ENCODE measurements at places on chromosomes 3 and 15. TPM values are rescaled to one million over a fixed set of nuclear protein-coding genes. Genes with fewer than 3 reads are reported as not detected.

DNA sequence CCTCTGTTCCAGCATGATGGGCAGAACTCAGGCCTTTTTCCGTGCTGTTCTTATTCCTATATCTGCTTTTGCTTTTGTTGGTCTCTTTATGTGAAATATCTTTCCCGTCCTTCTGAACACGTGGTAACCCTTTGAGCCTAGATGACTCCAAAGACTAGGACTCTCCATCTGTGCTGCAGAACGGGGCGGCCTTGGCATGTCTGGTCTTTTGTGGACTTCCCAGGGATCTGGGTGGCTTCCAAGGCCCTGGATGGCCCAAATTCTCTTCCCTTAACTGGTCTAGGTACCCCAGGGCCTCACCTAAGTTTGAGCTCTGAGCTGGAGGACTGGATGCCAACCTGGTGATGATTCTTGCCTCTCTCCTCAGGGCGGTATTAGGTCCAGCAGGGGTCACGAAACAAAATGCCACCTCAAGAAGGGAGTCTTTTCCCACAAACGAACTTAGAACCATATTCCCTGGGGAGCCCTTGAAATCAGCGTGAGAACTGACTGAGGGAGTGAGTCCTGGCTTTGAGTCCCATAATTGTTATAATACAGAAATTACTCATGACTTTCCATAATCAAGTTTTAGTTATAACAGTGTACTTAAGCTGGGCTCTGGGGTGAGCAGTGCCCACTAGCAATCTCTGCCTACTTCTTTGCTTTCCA is 13.8 kb downstream of the TLNRD1 start:
- DNase-seq: no peak

DNA sequence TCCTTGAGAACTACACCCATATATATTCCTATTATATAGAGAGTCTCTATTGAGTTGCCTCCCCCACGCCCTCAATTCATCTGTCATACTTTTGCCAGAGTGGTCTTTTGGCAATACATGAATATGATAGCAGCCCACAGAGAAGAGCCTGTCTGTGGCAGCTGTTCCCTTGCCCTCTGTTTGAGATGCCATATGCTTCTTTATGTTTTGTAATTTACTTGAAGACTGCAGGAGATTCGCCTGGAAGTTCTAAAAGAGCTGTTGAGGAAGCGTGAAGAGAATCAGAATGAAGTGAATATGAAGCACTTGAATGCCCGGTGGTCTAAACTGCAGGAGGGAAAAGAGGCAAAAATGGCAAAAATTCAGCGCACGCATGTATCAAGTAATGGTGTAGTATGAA is 27.2 kb downstream of the CFAP91 start:
- no peak for DNase-seq

MYZAP gene
- total RNA-seq: not detected

GRCh38 chr3:186368176-186368575 is 6.1 kb upstream of the DGKG start:
- DNase-seq: no peak

EOMES gene
- total RNA-seq: 0.60 TPM

ALS2CL gene
- total RNA-seq: not detected

DNA sequence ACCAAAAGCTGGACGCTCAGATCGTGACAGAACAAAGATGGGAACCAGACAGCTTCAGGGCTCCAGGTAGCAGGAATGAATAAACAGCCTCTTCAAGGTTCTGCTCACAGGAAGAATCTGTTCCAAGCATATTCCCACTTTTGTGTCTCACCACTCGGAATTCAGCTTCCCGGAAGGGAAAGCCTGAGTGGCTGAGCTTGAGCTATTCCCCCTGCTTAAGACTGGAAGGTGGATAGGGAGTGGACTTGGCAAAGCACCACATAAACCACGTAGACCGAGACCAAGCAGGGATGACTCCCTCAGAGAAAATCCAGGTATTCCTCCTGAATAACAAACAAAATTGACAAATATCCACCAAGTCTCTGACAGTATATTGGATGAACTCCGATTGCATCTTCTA is 180.2 kb upstream of the NR2F2 start:
- DNase-seq: no peak

PLSCR5 gene
- total RNA-seq: not detected

DNA sequence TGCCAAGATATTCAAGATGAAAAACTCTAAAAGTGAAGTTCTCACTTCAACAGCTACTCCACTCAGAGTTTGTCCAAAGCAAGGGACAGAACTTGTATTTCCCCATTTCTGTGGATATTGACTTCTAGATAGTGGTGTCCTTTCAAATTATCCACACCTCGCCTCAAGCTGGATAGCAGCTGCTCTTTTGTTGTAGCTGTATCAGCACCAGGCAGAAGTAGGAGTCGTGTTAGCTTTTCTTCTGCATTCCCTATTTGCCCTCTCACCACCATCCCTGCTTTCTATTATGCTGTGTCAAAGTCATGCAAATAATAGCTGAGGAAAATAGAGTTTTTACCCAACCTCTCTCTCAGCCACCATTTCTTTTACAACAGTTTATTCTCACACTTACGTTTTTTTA is 303.8 kb downstream of the EPHA3 start:
- DNase-seq: no peak

SPRED1 gene
- 27.7 TPM for total RNA-seq

GRCh38 chr3:70980646-70981170 is 602.8 kb downstream of the FOXP1 start:
- DNase-seq: no peak

DNA sequence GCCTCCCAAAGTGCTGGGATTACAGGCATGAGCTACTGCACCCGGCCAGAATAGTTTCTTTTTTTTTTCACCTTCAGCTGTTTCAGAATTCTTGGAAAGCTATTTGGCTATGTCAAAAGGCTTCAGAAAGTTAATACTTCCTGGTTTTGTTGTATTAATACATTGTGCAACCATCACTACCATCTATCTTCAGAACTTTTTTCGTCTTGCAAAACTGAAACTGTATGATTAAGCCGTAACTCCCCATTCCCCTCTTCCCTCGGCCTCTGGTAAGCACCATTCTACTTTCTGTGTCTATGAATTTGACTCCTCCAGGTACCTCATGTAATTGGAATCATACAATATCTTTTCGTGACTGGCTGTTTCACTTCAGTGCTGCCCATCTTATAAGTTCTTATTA is 5.2 kb upstream of the NOX5 start:
- DNase-seq: no peak

MAP1A gene
- 1.8 TPM for total RNA-seq

- DNase-seq: no peak
Measured at GRCh38 chr3:197882586-197882985, 67.4 kb upstream of the RPL35A start.

- no peak for DNase-seq
Measured at GRCh38 chr3:46413951-46414350, 6.9 kb downstream of the CCRL2 start.

LDHAL6B gene
- not detected for total RNA-seq

DNA sequence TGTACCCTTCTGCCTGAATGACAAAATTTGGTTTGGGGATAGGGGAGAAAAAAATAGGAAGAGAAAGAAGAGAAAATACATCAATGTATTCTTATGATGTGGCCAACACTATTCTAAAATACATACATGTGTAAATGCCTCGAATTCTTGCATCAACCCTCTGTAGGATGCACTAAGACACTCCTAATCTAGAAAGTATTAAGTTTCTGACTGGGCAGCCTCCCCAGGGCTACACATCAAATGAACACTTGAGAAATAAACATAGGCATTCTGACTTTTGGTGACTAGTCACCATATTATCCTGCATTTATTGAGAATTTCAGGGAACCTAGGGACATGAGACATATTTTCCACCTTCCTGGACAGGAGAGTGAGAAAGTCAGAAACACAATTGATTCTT is 109.2 kb downstream of the CPNE4 start:
- no peak for DNase-seq

GRCh38 chr3:117618462-117618861 is 908.9 kb downstream of the TUSC7 start:
- DNase-seq: no peak

DNA sequence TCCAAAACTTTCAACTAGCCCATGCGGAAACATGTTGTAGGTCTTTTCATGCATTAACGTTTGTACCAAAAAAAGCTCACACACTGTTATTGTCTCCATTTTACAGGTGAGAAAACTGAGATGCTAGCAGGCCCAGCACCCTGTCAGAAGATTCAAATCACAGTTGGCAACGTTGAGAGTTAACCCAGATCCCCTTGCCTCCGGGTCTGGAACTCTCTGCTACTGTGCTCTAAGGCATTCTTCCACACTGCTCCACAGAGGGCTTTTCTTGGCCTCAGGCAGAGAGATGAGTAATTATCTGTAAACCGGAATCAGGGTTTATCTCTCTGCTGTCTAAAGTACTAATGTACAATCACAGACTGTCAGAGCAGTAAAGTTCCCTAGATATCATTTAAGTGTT is 186.0 kb upstream of the LPP start:
- peak; percentile 83 for DNase-seq

SEC11A gene
- total RNA-seq: 82.3 TPM

DNA sequence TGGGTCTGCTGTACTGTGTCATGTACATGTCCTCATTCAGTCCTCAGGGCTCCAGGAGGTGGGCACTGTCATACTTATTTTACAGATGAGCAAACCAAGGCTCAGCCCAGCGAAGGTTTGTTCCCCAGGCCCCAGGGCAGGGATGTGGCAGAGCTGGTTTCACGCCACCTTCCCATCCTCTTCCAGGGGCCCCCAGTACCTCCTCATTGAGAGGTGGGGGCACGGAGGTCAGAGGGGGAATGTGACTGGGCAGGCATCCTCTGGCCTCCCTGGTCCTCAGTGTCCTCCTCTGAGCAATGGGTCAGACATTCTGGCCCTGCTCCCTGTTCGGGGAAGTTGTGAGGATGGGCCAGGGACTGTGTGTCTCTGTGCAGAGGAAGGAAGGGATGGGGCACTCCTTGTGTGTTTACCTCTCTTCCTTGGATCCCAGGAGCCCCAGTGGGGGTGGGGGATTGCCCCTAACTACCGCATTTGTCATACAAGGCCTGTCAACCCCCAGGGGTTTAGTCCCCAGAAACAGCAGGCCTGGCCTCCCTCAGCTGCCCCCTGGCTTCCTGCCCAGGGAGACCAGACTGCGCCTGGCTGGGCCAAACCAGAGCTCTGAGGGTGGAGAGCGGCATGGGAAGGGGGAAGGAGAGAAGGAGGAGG is 65.9 kb upstream of the LCTL start:
- DNase-seq: no peak

PAK6 gene
- 0.45 TPM for total RNA-seq

SH2D7 gene
- not detected for total RNA-seq

PLA2G4B gene
- total RNA-seq: 6.1 TPM

MGLL gene
- 58.0 TPM for total RNA-seq

DNA sequence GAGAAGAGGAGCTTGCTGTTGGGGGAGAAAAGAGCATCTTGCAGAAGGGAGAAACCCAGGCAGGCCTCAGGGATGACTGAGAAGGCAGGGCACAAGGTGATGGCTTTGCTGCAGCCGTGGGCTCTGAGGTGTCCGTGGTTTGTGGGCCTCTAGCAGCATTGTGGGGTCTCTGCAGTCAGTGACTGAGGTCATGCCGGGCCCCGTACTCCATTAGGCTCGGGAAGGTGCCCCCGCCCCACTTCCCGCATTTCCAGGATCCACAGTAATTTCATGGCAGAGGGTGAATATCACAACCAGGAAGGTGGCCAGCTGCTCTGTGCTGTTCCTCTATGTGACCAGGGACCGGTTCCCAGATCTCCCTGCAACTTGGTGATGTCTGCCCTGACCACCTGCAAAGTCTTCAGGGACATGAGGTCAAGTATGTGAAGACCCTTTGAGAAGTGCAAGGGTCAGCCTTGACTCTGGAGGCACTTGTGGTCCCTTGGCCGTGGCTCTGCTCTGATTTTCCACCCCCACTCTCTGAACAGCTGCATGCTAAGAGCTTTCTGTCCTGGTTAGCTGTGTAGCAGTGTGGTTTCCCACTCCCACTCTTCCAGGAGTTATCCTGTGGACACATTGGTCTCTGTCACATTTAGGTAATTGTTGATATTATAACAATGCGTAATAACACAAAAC is 3.6 kb downstream of the KLF13 start:
- DNase-seq: no peak

GRCh38 chr3:50983887-50984286 is 309.2 kb downstream of the DOCK3 start:
- no peak for DNase-seq

TERC gene
- 1,851 TPM for total RNA-seq

- no peak for DNase-seq
Measured at GRCh38 chr3:135706758-135707375, 258.7 kb upstream of the PPP2R3A start.

- DNase-seq: no peak
Measured at GRCh38 chr15:76206325-76206976, 104.8 kb downstream of the ETFA start.

TEX55 gene
- not detected for total RNA-seq

GOLGA6A gene
- not detected for total RNA-seq

NR1I2 gene
- total RNA-seq: 3.8 TPM

DNA sequence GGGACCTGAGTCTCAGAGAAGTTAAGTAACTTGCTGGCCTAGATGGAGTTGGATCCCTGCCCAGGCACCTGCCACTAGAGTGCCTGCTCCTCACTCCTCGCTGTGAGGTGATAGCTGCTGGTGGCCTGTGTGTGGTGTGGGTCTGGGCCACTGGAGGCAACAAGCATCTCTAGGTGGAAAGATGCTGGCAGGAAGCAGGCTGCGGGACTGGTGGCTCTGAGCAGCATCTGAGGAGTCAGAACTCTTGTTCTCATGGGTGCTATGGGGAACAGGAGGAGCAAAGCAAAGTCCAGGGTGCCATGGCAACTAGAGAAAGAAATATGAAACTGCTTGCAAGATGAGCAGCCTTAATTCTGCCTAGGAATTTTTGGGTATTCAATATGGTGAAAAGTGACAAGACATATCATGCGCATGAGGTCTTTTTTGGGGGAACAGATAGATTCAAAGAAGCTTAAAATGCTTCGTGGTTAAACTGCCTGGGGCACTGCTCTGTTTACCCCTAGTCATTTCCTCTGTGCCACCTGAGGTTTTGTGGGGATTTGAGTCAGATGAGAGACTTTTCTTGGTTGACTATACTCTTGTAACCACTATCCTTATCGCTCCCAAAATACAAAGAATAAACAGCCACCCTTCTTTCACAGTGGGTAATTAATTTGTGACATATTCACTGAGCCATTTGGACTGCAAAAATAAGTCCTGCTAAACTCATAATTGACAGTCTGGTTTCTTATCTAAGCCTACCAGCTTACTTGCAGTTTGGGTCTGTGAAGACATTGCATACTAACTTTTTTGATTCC is 50.3 kb downstream of the MED12L start:
- DNase-seq: no peak

DNA sequence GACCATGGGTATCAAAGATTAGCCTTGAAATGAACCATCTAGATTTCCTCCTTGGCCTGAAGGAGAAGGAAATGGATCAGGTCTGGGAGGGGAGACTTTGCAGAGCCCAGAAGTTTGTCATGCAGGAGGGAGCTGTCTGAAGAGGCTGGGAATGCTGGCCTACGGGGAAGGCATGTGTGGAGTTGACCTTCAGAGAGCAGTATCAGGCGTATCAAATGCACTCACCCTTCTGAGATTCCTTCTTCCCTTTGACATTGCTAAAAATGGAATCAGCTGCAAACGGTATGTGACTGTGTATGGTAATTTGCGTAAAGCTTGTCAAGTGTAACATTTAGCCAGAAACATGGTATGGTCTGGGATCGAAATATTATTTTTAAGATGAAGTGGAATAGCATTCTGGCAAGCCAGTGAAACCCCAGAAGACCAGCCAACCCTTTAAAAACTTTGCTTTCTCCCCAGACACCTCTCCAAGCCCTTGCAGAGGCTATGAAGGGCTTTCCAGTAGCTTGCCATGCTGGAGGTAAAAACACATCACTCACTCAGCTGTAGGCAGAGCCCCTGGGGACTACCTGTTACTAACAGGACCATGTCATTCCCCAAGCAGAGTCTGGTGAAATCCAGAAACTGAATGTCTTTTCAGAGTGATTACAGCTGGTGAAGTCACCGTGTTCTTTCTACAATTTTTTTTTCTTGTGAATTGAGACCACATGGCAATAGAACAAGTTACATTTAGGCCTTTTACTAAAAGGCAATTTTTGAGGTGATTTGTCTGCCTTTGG is 174.7 kb upstream of the SLC24A5 start:
- no peak for DNase-seq

Measured in Karpas-422 (cell line).